ENCODE measurements at places on chromosomes 12 and 14. TPM values are rescaled to one million over a fixed set of nuclear protein-coding genes. Genes with fewer than 3 reads are reported as not detected.

Gene PLEKHA5
- 2.1 TPM for total RNA-seq

Gene GLI1
- total RNA-seq, result 0.56 TPM

Gene OR11G2
- total RNA-seq, result not detected

Gene SMCO2
- not detected for total RNA-seq

Gene ERP27
- 1.3 TPM for total RNA-seq

Gene PSME2
- 558 TPM for total RNA-seq

DNA sequence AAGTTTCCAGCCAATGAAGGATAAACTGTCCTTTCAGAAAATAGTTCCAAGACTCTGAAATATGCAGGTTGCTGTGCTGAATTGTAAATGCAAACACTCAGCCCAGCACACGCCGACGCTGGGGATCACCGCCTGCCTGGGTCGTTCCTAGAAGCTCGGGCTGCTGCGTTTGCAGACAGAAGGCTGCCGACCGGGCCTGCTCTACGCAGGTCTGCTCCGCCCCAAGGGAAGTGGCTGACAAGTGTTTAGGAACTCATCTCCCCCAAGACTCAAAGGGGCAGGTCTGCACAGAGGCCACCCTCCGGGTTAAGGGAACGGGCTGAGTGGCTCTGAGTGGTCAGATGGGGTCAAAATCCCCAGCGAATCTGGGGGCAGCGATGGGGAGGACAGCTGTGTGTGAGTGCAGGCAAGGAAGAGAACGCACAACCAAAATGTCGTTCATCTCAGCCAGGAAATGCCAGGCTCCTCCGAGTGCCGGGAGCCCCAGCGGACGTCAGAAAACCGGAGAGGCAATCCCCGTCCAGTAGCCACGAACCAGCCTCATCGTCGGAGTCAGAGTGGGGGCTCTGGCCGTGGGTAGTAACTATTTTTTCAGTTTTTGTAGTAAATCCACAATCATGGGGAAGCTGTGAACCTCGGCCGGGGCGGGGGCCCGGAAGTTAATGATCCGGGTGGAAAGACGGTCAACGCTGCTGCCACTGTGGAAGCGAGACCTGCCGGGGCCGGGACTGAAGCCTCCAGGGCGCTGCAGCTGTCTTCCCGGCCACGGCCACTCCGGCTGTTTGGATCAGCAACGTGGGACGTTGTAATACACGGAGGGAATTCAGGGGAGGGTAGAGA, 6.0 kb downstream of the GALNT9 start:
- DNase-seq, result peak; percentile 25

DNA sequence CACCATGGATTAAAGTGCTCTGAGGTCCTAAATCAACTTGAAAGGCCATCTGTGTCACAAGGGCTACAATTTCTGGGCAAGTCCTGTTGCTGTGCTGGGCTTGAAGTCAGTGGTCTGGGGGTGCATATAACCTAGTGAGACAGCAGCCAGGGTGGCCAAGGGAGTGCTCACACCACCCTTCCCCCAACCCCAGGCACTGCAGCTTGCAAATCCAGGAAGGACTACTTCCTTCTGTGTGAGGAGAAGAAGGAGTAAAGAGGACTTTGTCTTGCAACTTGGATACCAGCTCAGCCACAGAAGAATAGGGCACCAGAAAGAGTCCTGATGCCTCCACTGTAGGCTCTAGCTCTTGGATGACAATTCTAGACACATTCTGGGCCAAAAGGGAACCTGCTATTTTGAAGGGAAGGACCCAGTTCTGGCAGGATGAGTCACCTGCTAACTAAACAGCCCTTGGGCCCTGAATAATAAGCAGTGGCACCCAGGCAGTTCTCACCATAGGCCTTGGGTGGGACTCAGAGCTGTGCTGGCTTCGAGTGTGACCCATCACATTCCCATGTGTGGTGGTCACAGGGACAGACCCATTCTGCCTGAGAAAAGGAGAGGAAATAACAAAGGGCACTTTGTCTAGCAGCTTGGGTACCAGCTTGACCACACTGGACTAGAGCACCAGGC, 32.6 kb upstream of the DHRS7 start:
- DNase-seq, result no peak

DNA sequence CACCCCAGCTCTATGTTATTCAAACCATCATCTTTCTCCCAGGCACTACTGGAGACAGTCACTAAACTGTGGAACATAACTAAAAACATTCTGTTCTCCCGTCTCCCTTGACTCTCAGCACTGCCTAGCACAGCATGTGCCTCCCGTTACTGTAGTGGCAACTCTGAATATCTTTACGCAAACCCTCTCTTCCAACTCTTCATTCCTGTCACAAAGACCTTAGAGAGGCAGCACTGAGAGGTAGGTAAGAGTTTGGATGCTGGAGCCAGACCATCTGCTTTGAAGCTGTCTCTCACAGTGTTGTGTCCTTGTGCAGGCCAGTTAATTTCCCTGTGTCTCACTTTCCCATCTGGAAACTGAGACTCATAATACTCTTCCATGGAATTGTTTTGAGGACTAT, 108.1 kb downstream of the DIP2B start:
- no peak for DNase-seq

- DNase-seq, result peak; percentile 74
Measured at GRCh38 chr12:121590476-121591143, 9.8 kb upstream of the KDM2B start.

DNA sequence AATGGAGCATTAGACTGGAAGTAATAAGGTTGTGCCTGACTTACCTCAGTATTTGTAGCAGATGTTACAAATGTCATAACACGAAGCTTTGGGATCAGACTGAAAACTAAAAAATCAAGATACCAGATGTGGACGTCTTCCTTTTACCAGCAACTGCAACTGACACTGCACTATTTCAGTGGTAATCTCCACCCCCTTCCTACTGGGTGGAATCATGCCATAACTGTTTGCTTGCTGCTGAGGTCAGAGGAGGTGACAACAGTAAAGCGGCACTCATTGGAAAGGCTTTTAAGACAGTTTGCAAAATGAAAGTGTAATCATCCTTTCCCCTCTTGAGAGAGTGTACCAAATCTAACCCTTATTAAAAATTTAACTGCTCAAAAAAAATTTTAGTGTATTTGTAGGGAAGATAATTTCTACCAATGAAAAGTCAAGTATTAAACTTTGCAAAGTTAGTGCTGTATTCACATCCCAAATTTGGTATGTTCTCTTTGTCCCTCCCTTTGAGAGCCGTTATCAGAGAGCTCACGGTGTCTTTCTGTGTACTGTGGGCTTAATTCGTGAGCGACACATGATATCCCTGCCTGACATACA, 420.7 kb downstream of the NPAS3 start:
- no peak for DNase-seq

GRCh38 chr14:83300476-83301064, 1766.9 kb upstream of the SEL1L start:
- no peak for DNase-seq

- no peak for DNase-seq
Measured at GRCh38 chr12:203462-204260, 10.3 kb downstream of the SLC6A12 start.

DNA sequence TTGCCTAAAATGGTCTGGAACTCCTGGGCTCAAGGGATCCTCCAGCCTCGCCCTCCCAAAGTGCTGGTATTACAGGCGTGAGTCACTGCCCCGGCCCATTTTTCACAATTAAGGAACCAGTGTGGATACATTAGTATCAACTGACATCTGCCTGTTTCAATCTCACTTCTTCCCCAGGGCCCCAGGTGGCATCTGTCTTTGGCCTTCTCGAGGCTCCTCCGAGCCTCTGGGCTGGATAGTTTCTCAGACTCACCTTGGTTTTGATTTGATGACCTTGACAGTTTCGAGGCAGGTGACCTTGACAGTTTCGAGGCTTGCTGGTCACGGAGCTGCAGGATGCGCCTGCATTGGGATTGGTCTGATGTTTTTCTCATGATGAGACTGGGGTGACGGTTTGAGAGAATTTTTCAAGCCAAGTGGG, 41.0 kb upstream of the NCOR2 start:
- no peak for DNase-seq

DNA sequence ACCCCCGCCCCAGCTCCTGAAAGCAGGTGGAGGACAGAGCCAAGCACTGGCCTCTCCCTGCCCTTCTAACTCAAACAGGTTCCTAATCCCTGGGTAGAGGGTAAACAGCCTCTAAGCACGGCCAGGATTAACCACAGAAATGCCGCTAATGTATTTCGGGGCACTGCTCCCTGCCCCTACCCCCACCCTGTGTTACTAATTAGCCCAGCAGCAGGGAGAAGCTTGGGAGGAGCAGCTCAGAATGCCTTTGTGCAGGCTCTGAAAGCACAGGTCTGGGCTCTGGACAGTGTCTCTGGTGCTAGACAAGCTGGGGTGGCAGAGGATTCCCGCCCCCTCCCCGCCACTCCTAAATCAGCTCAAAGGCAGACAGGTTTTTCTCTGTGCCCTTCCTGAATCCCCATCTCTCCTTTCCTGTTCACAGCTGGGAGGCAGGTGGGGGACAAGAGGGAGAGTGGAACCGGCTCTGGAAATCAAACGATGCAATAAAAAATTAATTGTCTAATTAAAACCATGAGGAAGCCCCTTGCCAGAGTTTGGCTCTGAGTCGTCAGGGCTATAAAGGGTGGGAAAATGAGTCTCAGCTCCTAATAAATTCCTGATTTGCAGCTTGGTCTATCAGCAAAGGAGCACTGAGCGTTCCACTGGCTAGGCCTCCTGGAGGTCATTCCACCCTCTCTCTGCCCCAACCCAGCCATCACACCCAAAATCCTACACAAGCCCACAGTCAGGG, 53.0 kb downstream of the SMUG1 start:
- DNase-seq, result no peak

DNA sequence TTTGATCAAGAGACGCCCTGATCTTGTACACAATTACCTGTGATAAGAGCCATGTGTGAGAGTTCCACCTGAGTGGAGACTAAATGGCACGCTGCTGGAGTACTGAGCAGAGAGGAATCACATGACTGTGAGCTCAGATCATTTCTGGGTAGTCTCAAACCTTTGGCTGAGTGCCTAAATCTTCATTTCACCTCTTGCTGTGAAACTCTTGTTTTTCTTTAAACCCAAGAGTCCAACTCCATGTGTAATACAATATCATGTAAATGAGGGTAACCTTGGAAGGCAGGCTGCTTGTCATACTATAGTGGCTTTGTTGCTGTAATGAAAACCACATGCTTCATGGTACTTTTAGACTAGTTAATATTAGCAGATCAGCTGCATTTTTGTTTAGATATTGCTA, 156.9 kb downstream of the CAND1 start:
- DNase-seq, result no peak

DNA sequence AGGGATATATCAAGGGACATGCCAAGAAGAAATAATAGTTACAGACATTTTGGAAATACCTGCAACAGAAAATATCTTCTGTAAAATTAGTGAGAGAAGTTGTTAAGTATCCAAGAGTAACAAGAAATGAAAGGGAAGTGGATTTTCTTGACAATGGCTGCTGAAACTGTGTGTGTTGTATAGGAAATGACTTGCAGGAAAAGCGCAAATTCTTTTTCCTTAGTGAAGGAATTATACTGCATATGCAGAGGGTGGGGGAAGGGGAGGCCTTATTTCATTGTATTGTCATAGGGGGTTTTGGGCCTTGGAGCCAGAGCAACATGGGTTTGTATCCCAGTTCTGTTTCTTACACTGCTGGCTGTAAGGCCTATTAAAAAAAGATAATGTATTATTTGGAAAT, 84.4 kb upstream of the DDHD1 start:
- DNase-seq, result no peak

- no peak for DNase-seq
Measured at GRCh38 chr12:124021007-124021406, 48.0 kb downstream of the ZNF664 start.

GRCh38 chr12:53479331-53479730, 19.9 kb downstream of the MAP3K12 start:
- DNase-seq, result no peak

- DNase-seq, result no peak
Measured at GRCh38 chr12:67410667-67411067, 141.5 kb downstream of the CAND1 start.

- DNase-seq, result no peak
Measured at GRCh38 chr14:36227802-36228201, 51.3 kb upstream of the PTCSC3 start.

DNA sequence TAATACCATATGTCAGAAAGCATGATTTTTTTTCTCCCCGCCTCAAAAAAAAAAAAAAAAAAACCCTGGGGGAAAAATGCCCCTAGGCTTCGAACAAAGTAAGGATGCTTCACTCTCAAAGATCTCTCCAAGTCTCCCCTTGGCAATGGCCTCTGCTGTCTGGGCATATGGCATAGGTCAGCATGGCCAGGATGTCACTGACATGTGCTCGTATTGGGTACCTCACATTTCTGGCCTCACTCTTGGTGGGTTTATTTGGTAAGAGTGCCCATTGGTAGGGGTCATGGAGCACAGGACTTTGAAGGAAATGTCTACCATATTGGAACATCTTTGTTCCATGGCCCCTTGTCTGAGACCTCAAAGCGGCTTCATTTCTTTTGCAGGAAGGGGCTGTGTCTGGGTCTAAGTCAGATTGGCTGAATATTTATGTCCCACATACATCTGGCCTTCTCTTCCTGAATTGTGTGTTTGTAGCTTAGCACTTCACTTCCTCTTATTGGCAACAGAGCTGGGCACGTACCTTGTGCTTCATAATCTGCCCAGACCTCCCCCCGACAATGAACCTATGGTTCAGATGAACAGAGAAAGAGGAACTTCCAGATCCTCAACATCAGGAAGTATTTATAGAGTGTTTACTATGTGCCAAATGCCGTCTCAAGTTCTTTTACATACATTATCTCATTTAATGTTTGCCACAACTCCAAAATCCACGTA, 36.3 kb upstream of the OAS1 start:
- no peak for DNase-seq

- peak; percentile 35 for DNase-seq
Measured at GRCh38 chr14:106875503-106875902, 1349.1 kb downstream of the TMEM121 start.

All from activated naive CD8-positive, alpha-beta T cell treated with anti-CD3 and anti-CD28 coated beads for 36 hours (primary cell).